Stimulated activated CD8-positive, alpha-beta memory T cell treated with anti-CD3 and anti-CD28 coated beads, Interleukin-7, amount 100 ng/mL, for 1 hour (primary cell): ENCODE measurements at places on chromosomes 1 and 21.

GRCh38 chr1:183247066-183247465 is 61.0 kb downstream of the LAMC2 start:
- no peak for DNase-seq

DNA sequence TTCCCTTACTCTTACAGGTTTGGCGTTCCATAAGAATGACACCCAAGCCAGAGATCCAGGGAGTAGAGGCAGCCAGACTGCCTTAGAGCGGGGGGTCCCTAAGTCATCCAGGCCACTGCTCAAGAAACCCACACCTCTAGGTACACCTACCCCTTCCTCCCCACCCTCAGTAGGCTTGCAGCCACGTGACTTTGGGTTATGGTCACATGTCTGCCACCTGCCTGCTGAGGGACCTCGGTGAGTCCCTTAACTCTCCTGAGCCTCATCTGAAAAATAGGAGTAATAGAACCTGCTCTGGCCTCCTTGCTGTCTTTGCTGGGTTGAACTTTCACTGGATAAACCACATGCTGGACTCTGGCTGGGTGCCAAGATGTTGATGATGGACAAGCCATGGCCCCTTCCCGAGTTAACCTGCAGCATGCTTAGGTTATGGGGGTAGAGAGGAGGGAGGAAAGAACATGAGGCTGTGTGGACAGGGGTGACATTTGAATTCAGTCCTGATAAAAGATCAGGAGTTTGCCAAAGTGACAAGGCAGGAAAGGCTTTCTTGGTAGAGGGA is 4.5 kb downstream of the RPS6KA1 start:
- no peak for DNase-seq

- DNase-seq: no peak
Observed at GRCh38 chr1:186618401-186619170, 61.6 kb downstream of the PTGS2 start.

DNA sequence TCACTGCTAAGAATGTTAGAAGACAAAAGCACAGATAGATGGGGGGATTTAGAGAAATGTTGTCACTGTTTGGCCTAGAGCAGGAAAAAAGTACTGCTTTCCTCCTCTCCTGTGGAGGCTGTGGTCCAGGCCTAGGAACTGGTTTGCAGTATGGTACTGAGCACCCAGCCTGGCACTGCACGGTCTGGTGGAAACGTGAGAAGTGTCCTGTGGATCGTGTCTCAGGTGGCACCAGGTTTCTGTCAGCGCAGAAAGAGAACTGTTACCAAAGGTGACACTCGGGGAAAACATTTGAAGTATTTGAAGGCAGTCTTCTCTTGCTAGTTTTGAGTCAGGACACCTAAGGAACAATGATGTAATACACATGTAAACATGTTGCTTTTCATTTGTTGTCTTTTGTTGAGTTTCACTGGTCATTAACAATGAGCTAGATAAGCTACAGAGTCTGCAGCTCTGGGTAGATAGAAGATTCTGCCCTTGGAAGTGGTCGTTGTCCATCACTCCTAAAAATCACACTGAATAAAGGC is 63.0 kb downstream of the B3GALNT2 start:
- no peak for DNase-seq

GRCh38 chr1:7222695-7223015 is 437.4 kb downstream of the CAMTA1 start:
- no peak for DNase-seq

DNA sequence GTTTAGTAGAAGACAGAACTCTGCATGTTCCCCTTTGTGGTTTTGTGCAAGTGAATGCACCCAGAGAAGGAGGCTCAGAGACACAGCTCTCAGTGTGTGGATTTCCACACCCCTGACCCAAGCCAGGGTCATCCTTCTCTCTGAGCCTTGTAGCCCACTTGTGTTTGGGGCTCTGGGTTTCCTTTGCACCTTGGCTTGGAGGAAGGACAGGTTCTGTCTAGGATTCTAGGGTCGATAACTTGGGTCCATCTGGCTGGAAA is 27.2 kb downstream of the MYOG start:
- no peak for DNase-seq

- DNase-seq: no peak
Observed at GRCh38 chr1:93871366-93871765, 7.6 kb downstream of the DNTTIP2 start.

GRCh38 chr1:17903386-17903785 is 148.3 kb downstream of the ACTL8 start:
- no peak for DNase-seq

DNA sequence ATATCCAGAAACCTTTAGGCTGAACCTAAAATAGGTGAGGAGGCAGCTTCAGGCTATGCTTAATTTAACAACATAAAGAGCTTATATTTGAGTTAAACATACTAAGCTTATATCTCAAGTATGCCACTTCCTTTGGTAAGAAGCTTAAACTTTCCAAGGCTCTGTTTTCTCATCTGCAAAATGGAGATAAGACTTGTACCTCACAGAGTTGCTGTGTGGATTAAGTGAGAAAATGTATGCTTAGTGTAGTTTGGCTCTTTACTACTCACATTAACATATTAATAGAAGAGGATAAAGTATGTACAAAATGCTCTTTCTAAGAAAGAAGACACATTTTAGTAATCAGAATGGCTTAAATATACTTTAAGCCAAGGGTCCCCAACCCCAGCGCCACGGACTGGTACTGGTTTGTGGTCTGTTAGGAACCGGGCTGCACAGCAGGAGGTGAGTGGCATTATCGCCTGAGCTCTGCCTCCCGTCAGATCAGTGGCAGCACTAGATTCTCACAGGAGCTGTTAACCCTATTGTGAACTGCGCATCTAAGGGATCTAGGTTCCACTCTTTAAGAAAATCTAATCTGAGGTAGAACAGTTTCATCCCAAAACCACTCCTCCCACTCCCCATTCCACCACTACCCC is 77.2 kb downstream of the HS2ST1 start:
- DNase-seq: no peak

DNA sequence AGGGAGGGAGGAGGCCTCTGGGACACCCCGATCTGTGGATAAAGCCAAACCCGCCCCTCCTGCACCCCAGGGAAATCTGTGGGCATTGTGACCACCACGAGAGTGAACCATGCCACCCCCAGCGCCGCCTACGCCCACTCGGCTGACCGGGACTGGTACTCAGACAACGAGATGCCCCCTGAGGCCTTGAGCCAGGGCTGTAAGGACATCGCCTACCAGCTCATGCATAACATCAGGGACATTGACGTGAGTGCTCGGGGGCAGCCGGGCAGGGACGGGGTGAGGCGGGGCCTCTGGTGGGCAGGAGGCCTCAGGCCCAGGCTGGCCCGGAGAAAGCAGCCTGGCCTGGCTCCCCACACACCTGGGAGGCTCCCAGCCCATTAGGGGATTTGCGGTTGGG is 54.7 kb downstream of the ALPL start:
- DNase-seq: no peak

DNA sequence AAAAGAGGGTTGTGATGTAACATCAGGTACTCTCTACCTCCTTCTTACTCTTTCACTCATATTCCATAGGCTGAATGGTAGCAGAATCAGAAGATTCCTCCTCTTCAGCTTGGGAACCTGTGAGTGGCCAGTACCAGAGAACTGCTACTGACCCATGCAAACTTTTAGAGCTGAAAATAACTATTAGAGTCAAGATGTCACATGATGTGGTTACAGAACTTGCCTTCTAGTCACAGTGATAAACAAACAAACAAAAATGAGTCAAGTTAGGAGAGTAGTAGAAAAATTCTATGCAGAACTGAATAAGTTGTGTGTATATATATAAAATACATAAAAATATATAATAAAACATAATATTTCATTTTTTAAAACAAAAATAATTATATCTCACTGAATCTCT is 47.6 kb upstream of the RGS1 start:
- no peak for DNase-seq

DNA sequence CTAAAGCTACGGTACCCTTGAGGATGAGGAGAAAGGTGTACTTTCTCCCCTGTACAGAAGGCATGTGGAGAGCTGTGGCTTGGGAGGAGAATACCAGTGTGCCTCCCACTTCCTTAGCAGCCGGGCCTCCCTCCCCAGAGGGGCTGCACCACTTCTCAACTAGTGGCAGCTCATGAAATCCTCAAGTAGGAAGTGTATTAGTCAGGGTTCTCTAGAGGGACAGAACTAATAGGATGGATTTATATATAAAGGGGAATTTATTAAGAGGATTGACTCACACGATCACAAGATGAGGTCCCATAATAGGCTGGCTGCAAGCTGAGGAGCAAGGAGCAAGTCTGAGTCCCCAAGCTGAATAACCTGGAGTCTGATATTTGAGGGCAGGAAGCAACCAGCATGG is 53.1 kb upstream of the PPP2R5A start:
- no peak for DNase-seq

GRCh38 chr1:5140136-5140535 is 485.7 kb downstream of the AJAP1 start:
- DNase-seq: no peak

- no peak for DNase-seq
Observed at GRCh38 chr1:115506518-115506917, 135.3 kb upstream of the VANGL1 start.

GRCh38 chr21:40936178-40936577 is 89.2 kb upstream of the DSCAM start:
- DNase-seq: no peak

DNA sequence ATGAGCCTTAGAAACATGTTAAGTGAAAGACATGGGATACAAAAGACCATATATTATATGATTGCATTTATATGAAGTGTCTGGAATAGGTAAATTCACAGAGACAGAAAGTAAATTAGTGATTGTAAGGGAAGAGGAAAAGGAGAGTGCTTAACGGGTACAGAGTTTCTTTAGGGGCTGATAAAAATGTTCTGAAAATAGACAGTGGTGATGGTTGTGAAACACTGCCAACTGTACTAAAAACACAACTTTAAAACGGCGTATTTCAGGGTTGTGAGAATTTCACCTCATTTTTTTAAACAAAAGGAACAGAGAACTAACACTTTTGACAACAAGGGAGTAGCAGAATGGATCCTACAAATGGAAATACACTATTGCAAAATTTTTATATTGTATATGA is 13.4 kb downstream of the COP1 start:
- no peak for DNase-seq

- no peak for DNase-seq
Observed at GRCh38 chr1:6509919-6510291, 18.4 kb upstream of the PLEKHG5 start.

GRCh38 chr1:22096036-22096435 is 43.5 kb downstream of the CDC42 start:
- DNase-seq: no peak

DNA sequence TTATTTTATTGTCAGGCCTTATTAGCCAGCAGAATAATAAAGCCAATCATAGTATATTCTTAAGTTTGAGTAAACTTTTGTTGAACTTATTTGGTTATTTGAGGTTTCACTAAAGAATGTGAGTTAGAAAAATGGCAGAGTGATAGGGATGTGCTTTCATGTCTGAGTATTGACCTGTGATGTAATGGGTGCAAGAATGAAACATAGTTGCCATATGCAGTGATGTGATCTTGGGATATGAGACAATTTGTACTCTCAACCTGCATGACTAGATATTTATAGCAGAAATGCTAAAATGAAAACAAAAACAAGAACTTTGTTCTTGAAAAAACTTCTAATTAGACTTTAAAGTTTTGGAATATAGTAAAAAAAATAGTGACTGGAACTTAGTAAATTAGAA is 97.9 kb downstream of the DISP1 start:
- DNase-seq: no peak

DNA sequence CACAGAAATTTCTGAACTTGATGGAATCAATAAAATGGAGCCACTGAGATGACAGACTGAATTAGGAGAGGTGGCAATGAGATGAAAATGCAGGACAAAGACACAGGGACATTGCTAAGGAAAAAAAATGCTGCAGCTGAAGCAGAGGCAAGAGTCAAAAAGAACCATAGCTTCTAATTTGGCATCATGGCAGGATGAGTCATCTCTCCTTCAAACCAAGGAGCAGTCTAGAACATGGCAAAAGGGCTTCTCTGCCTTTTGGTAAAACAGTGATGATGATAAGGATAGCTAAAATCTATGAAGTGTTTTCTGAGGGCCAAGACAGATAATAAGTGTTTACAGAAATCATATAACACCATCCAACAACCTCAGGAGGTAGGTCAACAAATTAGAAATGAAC is 16.8 kb downstream of the SLC19A2 start:
- DNase-seq: no peak

DNA sequence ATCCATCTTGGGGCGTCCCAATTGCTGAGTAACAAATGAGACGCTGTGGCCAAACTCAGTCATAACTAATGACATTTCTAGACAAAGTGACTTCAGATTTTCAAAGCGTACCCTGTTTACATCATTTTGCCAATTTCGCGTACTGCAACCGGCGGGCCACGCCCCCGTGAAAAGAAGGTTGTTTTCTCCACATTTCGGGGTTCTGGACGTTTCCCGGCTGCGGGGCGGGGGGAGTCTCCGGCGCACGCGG is 282 bp upstream of the SOD1 start:
- DNase-seq: no peak

DNA sequence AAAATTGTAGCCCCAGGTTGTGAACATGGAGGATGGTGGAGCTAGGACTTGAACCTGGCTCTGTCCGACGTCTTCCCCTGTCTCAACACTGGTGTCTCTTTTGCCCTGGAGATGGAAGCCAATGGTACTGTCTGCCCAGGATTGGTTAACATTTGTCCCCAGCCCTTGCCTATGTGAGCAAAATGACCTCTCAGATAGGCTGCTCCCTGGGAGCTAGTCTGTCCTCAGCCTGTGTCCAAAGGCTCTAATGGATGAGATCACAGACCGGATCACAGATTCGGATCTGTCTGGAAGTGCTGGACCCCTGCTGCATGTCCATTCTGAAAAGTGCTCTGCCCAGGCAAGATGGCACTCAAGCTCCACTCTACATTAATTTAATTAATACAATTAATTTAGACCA is 394.4 kb upstream of the VAMP3 start:
- DNase-seq: no peak

DNA sequence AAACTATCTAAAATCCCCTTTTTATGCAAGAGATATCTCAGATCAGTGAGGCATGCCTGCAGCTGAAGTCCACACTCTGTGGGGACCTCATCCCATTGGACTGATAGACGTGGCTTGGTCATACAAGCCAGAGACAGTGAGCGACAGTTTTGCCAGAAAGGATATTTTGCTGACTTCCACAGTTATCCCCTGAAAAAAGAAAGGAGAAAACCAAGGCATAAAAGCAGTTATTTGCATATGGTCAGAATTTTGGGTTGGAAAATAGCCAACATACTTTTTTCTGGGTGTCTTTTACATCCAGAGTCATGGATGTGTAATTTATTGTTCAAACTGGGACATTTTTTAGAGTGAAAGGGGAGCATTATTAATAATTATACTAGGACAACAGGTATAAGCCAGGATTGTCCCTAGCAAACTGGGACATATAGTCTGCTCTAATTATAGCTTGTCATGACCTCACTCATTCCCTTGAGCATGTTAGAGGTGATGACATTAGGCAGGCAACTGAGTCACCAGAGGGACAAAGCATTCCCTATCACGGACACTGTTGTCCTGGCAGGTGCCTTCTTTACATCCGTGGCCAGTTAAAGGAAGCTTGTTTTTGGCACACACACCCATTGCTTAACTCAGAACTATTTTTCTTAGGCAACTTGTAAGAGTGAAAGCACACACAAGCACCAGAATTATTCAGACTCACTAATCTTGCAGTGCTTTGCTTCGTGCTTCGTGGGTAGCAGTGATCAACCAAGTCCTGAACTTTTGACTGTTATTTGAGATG is 65.5 kb downstream of the PRRX1 start:
- DNase-seq: no peak

GRCh38 chr1:150552128-150552910 is 3.1 kb downstream of the ADAMTSL4 start:
- no peak for DNase-seq

- DNase-seq: no peak
Observed at GRCh38 chr1:75796376-75797272, at the start of gene MSH4. Gene MSH4 (plus strand): TSS chr1:75796882. CDS start chr1:75796986, 104 bp downstream.

- DNase-seq: no peak
Observed at GRCh38 chr1:87928623-87929022, 599.9 kb downstream of the LMO4 start.
